ENCODE measurements at places on chromosomes 4 and X.

- no peak for DNase-seq
These were observed 184.6 kb downstream of the OR13H1 start for GRCh38 chrX:131728295-131729145.

GRCh38 chrX:119272882-119273419 is 36.9 kb downstream of the PGRMC1 start:
- no peak for DNase-seq

DNA sequence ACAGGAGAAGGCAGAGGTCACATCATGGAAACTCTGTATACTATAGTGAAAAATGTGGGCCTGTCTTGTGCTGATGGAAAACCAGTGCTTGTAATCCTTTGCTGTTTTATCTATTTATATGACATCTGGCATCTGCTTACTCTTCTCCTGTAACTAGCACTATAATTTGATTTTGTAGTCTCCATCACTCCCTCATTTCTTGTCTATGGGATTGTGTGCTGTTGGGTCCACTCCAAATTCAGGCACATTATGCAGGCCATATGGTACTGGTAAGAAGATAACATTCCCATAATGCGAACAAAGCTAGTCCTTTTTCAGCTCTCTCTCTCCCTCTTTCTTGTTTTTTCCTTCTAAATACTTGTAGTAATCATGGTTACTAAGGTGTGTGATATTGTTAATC is 581.2 kb upstream of the IGFBP7 start:
- no peak for DNase-seq

DNA sequence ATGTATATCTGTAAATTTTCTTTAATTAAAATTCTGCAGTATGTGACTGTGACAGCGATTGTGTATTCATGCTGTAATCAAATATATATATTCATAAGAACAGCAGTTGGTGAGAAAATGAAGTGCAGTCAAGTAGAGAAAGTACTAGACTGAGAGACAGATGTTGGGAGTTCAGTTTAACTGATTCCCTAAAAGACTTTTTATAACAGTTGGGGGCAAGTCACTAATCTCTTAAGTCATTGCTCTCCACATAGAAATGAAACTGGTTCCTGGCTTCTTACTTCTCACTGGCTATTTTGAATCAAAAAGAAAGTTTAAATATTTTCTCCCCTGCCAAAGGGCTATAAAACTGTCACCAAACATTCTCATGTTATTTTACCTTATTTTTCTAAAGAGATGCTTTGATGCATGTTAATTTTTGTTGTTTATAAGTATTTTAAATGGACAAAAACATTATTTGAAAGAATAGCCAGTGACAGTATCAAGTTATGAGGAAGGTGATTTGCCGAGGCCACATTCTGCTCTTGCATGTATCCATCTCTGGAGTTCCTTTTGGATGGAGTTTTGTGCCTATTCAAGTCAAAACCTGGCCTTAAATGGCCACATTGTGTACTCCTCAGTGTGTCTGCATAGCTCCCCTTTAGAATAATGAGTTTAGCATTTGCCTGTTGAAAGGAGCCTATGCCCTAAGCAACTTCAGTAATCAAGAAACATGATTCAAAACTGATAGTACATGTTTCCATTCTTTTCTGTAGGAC is 30.8 kb downstream of the EXOC1 start:
- no peak for DNase-seq

DNA sequence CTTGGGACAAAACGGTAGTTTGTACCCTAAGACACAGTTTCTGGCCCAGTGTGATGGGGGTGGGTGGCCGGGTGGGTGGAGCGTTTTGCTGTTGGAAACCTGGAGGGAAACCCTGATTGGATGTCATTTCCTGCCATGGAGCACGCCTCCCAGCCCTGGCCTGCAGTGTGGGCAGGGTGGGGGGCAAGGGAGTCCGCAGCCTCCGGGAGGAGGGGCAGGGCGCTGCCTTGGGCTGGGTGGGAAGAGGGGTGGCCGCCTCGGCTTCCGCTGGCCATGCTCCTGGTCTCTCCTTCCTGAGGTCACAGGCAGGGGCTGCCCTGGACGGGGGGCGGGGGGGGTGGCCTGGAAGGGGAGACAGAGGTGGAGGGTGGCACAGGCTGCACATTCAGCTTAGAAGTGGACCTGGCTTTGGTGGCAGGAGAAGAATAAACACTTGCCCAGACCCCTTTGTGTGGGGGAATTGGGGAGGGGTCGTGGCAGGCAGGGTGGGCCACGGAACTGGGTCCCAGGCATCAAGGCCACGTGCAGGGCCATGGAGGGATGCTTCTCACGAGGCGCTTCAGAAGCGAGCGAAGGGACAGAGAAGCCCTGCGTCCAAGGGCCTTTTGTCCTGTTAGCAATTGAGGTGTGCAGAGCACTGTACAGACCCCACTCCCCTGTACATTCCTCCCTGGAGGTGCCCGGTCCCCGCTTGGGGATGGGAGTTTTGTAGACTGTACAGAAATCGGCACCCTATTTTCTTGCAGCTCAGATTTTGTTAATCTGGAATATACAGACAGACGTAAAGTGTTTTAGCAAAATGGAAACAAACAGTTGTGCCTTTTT is 6.2 kb downstream of the NAT8L start:
- no peak for DNase-seq

DNA sequence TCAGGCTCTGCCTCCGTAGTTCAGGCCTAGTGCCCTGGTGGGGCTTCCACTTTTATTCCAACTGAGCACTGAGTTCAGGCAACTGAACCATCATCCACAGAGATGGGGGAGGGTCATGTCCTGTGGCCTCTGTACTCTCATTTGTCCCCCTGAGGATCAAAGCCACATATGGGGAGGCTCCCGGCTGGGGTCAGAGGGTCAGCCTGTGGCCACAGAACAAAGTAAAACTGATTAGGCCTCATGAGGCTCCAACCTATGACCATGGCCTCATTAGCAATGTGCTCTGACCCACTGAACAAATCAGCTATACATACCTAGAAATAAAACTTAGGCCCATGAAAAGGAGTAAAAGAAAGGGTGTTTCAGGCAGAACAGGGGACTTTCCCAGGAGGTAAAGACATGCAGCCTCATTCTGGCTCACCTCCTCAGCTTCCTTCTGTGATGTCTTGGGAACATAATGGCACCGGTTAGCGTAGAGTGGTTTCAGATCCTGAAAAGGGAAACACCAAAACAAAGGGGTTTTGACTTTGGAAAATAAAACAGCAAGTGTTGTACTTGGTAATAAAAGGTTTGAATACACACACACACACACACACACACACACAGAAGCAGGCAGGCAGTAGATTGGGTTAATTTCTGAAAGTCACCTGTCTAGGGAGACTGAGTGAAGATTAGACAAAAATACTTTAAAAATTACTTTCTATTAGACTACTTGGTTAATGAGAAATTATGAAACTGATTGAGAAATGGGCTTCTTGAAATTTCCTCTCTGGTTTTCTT is 24.3 kb downstream of the TMEM255A start:
- DNase-seq = no peak

DNA sequence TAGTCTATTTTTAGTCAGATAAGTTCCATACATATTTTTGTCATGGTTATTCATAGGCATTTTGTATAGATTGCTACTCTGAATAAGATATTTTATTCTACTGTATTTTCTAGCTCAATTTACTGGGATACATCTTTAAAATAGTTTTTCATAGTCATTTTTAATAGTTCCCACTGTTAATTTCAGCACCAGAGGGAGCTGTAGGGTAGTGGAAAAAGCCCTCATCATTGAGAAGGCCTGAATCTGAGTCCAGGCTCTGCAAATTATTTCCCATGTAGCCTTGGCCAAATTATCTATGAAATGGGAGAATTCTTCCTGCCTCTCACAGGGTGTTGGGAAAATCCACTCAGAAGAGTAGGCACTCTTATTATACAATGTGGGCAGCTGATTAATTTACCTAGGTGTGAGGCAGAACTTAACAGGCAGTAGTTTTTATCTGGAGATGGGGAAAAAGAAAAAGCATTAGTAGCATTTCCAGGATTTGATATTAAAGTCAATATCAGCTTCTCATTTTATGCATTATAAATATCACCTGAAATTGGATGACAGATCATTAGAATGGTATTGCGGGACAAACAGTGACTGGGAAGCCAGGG is 102.9 kb upstream of the PAQR3 start:
- DNase-seq = no peak

- DNase-seq = no peak
These were observed 66.5 kb upstream of the TTC29 start for GRCh38 chr4:147012059-147012707.

GRCh38 chr4:15352524-15352923 is 75.3 kb upstream of the C1QTNF7 start:
- DNase-seq = no peak

- no peak for DNase-seq
These were observed 623.1 kb downstream of the TECRL start for GRCh38 chr4:63786171-63786570.

DNA sequence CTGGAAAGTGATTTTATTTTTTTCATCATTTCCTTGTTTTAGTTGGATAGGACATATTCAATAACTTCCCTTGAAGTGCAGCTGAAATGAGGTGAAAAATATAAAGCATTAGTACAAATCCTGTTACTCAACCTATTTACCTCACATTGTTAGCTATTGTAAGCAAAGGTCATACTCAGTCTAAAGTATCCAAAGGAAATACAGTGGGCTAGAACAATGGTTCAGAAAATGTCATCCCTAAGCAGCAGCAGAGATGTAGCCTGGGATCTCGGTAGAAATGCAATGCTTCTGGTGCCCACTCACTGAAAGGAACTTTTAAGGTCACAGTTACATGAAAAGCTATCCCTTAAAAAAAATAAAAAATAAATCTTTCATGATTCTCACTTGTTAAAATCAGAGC is 300.6 kb downstream of the PPP4R3C start:
- DNase-seq = no peak
